ENCODE measurements at places on chromosomes 4 and X.

- DNase-seq = no peak
These were observed 44.1 kb upstream of the KDR start for GRCh38 chr4:55169352-55169961.

- DNase-seq = no peak
These were observed 85.5 kb downstream of the CT47B1 start for GRCh38 chrX:120790118-120790517.

GRCh38 chrX:54288277-54288676, 69.6 kb downstream of the WNK3 start:
- no peak for DNase-seq

DNA sequence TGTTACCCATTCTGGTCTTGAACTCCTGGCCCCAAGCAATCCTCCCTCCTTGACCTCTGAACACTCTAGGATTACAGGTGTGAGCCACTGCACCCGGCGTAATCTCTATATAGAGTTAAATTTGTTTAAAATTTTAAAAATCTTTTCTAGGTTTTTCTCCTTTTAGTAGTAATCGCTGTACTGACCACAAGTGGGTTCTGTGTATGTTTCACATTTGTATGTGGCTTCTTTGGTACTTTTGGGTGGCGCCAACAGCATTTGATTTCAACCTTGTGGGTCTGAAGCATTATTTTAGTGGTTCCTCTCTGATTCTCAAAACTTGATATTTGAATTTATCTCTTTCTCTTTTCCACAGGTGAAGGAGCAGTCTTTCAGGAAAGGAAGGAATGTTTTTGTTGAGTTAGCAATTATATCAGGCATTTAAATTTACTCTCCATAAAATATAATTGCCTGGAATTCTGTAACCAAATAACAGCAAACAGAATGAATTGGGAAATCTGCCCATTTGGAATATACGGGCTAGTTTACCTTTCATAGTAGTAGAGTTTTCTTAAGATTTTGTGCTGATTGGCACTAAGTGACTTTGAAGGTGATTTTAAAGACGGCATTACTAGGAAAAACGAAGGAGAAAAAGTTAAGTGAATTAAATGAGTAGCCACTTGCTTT, 29.5 kb downstream of the ARHGAP10 start:
- no peak for DNase-seq

GRCh38 chr4:129014566-129015509, 78.5 kb downstream of the SCLT1 start:
- no peak for DNase-seq

GRCh38 chr4:7068883-7069282, 1.0 kb upstream of the GRPEL1 start:
- DNase-seq = no peak

Data from hypothalamus (tissue), 51 donors.